ENCODE measurements at places on chromosomes 12 and 14.

DNA sequence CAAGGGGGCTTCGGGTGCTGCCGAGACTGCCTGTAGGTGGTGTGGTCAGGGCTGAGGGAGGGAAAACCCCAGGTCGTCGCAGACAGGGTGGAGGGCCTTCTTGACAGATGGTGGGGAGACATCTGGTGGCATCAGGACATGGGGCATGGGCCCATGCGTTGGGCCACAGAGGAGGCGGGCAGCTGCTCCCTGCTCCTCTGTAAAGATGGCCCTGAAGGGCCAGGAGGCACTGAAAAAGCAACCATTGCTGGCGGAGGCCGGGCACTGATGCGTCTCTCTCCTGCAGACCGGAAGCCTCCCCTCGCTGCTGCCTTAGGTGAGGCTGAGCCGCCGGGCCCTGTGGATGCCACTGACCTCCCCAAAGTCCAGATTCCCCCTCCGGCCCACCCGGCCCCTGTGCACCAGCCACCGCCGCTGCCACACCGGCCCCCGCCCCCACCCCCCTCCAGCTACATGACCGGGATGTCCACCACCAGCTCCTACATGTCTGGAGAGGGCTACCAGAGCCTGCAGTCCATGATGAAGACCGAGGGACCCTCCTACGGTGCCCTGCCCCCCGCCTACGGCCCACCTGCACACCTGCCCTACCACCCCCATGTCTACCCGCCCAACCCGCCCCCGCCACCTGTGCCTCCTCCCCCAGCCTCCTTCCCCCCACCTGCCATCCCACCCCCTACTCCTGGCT, 28.8 kb downstream of the CCNK start:
- no peak for DNase-seq

GRCh38 chr14:68357777-68358176, 435.1 kb downstream of the ZFP36L1 start:
- DNase-seq = no peak

DNA sequence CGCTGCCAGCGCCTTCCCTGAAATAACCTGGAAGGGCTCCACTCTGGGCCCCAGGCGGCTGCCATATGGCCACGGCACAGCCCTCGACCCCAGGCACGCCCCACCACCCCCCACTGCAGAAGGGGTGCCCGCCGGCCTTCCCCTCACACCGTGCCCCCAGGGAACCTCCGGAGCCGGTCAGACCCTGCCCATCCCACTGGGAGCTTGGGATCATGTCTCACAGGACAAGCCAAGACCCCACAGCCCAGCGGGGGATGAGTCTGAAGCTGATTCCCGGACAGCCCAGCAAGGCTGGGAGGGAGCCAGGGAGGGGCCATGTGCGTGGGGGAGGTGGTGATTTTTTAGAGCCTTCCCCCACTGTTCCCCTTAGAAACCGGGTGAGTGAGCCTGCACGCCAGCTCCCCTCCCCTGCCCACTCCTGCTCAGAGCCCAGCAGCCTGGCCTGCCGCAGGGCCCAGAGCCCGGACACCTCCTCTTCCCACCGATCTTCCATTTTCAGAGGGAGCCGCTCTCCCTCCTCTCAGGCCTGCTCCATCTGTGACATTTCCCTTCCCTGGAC, 1.4 kb downstream of the RIMBP2 start:
- no peak for DNase-seq

- DNase-seq = no peak
Observed at GRCh38 chr12:51779876-51780275, 68.6 kb downstream of the FIGNL2 start.

- no peak for DNase-seq
Observed at GRCh38 chr12:76189851-76190250, 105.4 kb upstream of the NAP1L1 start.

GRCh38 chr14:39267608-39268005, 33.9 kb downstream of the MIA2 start:
- DNase-seq = peak; percentile 31

DNA sequence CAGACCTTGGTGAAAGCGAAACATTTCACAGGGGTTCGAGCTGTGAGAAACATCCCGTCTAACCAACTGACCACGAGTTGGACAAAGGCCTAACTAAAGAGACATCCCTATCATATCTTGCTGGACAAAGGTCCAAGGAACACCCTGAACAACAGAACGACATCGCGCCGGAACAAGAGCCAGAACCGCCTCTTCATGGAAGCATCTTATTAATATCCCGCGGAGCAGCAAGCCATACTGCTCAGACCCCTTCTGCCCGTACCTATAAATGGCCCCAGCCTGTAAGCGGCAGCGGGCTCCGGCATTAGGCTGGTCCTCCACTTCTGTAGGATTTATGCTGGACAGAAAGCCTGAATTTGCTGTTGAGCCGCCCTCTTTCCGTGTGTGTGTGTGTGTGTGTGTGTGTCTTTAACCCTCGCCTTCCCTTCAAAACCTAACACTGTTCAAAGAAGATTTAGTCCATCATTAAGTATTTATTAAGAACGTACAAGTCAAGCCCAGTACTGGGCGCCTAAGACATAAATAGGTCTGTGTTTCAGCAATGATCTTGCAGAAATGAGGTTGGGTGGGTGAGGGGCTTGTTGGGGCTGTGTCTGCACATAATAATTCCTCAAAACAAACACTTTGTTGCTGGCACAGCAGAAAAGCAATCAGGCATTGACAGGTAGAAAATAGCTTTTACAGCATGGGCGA, 1.9 kb downstream of the SLC6A15 start:
- DNase-seq = no peak

- DNase-seq = no peak
Observed at GRCh38 chr12:111826316-111826715, 15.7 kb upstream of the MAPKAPK5 start.

DNA sequence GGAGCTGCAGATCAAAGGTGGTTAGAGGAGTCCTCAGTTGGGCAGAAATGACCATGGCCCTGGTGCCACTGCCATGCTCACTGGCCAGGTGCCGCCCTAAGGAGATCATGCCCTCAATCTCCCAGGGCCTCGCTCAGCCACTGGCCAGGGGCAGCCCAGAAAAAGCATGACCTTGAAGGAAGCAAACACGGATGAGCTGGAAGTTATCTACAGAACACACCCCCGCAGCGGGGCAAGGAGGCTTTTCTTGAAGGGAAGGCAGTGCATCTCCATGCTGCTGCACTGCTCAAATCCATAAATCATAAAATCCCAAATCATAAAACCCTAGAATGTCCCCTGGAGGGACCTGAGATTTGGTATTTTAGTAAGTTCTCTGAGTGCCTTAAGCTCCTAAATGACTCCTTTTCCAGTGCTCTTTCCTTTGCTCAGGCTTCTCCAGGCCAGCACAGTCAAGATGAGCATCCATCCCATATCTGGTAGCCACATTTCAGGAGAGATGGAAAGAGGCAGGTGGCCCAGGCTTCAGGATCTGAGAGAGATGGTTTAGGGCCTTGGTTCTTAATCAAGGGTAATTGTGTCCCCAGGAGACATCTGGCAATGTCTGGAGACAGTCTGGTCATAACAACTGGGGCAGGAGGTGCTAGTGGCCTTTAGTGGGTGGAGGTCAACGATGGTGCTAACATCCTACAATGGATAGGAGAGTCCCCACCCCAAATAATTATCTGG, 217.3 kb downstream of the RBM19 start:
- DNase-seq = no peak

DNA sequence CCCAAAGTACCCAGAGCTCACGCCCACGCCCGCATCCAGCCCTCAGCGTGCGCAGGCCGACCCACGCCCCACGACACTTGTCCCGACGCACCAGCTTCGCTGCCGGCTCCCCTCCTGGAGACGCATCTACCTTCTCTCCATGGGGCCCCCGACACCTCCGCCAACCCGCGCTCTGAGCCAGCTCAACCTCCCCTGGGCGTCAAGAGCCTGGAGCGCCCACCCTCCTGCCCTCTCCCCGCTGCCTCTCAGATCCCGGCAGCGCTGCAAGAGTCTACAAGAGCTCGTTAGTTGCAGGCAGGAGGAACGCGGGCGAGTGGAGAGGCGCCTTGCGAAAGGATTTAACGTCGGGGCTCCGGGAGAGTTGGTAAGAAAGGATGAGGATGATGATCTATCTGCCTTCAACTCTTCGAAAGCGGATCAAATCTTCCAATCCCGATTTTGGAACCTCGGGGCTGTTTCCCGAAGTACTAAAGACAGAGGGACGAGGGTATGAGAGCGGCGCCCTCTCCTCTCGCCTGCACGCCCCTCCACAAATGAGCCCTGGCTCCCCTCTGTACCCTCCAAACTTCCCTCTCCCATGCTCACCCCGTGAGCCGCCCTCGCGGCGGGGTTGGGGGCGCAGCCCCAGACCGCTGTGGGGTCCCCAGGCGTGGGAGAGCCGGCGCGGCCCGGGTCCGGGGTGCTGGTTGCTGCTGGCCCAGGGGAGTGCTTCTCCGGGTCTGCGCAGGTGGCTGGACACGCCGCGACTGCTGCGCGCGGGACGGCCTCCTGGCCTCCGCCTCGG, 979 bp downstream of the LTBP2 start:
- no peak for DNase-seq

- no peak for DNase-seq
Observed at GRCh38 chr12:5073054-5073453, 29.4 kb downstream of the KCNA5 start.

GRCh38 chr12:49461221-49461620, 77.6 kb upstream of the KCNH3 start:
- DNase-seq = no peak

GRCh38 chr14:22106700-22107697, 433.4 kb upstream of the OR4E1 start:
- no peak for DNase-seq

GRCh38 chr12:128339126-128339520, 72.2 kb downstream of the TMEM132C start:
- DNase-seq = no peak

GRCh38 chr12:83818881-83819280, 1093.7 kb downstream of the SLC6A15 start:
- no peak for DNase-seq

GRCh38 chr12:120196363-120196762, 1.8 kb upstream of the GCN1 start:
- no peak for DNase-seq

Measured in hippocampal formation (tissue), 2 donors.